GM04504 (cell line): ENCODE measurements at places on chromosomes 1 and 21.

- no peak for DNase-seq
Observed at GRCh38 chr1:6059866-6060265, 14.2 kb downstream of the KCNAB2 start.

- no peak for DNase-seq
Observed at GRCh38 chr1:13807209-13807608, 107.2 kb downstream of the PRDM2 start.

- DNase-seq, result peak; percentile 95
Observed at GRCh38 chr1:8040586-8040985, 14.5 kb upstream of the ERRFI1 start.

GRCh38 chr1:45974541-45975269, 157.7 kb downstream of the PIK3R3 start:
- DNase-seq, result no peak

GRCh38 chr1:206429421-206429820, 40.9 kb upstream of the IKBKE start:
- no peak for DNase-seq

DNA sequence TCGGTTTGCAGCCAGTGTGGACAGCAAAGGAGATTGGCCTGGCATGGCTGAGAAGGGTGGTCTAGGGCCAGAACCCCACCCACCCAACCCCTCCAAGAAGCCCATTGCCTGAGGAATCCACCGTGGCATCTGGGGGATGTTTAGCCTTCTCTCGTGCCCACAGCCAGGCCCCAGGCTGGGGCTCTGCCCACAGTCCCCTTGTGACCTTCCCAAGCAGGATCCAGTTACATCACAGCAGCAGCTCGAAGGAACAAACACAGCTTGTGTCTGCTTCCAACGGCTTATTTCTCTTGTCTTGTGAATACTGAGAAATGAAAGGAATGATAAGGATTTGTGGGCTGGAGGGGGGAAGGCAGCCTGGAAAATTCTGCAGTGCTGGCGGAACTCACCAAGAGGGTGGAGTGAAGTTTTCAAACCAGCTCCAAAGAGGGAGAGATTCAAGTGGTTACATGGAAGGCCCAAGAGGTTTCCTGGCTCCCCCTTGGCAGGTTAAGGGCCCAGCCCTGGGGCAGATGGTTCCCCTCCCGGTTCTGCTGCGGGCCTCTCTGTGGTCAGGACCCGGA, 61.6 kb downstream of the DHRS3 start:
- DNase-seq, result peak; percentile 88

GRCh38 chr1:7460807-7461206, 310.3 kb upstream of the VAMP3 start:
- DNase-seq, result no peak

GRCh38 chr1:218425647-218426342, 80.7 kb downstream of the TGFB2 start:
- DNase-seq, result no peak

GRCh38 chr1:25807480-25808390, 7.7 kb downstream of the SELENON start:
- DNase-seq, result no peak

DNA sequence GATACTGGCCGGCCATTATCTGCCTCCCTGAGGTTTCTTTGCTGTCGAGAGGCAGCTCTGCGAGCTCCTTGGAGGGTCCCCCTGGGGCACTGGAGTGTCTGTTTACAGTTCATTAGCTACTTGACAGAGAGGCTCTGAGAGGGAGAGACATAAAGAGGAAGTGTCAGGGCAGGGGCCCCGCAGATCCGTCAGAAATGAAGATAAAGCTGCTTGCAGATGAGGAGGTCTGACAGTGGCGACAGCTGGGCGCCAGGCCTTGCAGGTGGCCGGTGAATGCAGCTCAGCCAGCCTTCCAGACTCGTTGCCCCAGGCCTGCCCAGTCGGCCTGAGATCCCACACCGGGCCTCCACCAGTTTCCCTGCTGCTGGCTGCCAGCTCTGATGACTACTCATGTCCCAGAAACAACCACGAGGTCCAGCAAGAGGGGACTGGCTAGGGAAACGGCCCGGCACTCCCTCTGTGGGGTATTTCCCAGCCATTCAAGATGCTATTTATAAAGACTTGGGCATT, 84.7 kb downstream of the DISP3 start:
- no peak for DNase-seq

DNA sequence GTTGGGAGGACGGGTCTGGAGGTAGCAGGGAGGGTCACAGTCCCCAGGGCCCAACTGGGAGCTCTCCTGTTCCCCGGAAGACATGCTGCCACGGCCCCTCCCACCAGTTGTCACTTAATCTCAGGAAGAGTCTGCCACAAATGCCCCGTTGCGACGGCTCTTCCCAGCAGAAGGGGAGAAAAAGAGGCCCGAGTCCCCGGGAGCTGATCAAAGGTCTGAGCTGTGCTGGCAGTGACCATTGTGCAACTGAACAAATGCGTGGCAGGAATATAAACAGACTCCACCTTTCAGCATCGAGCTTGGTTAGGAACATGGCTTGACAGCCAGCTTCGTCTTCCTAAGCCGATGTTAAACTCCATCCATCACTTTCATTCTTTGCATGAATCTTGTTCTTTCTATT, 27.8 kb upstream of the ZBTB21 start:
- DNase-seq, result no peak

DNA sequence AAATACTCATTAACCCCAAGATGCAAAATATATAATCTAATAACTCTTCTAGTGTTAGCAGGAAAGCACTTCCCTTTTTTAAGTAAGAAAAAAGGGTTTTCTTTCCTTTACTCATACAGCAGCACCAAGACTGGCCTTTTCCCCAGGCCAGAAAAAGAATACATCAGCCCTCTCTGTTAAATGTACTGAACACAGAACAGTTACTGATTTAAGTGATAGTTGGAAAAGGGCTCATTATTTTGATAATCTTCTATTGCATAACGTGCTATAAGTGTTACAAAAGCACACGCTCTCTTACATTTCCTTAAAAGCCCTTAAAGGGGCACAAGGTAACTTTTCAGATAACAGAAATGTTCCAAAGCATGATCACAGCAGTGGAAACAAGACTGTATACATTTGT, 142.9 kb downstream of the TIAM1 start:
- no peak for DNase-seq

GRCh38 chr1:168640182-168640581, 63.8 kb downstream of the XCL1 start:
- no peak for DNase-seq
